T-cell (primary cell): ENCODE measurements at places on chromosomes 7 and 10. TPM values are rescaled to one million over a fixed set of nuclear protein-coding genes. Genes with fewer than 3 reads are reported as not detected.

- no peak for DNase-seq
These were observed 30.4 kb downstream of the DDC start for GRCh38 chr7:50534690-50535290.

GRCh38 chr10:128435811-128436210, 309.6 kb upstream of the MKI67 start:
- no peak for DNase-seq

- DNase-seq: no peak
These were observed 20.4 kb downstream of the DNAJB12 start for GRCh38 chr10:72334196-72334824.

PPP1R17 gene
- total RNA-seq: not detected

- DNase-seq: no peak
These were observed 40.3 kb downstream of the VIPR2 start for GRCh38 chr7:159104188-159104920.
